ENCODE measurements at places on chromosomes 11 and 22.

DNA sequence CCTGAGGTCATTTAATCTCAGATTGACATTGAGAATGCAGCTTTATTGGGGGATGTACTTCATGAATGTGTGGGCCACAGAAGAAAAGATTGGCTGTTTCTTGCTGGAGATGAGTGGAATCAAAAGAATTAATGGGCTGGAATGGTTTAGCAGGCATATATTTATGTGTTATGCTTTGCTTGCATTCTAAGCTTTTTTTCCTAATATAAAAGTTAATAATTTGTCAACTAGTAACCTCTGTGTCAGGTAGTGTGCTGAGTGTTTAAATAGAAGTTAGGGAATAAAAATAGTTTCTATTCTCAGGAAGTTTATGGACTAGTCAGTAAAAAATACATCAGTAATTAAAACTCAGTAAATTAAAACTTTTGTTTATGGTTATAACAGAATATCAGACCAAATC, 67.4 kb upstream of the PRODH start:
- no peak for DNase-seq

GRCh38 chr11:108666373-108666772, 1.5 kb downstream of the DDX10 start:
- no peak for DNase-seq

- DNase-seq: peak; percentile 25
These were observed 67.6 kb upstream of the ARHGAP42 start for GRCh38 chr11:100619484-100619883.

GRCh38 chr11:19790831-19791552, 78.4 kb downstream of the NAV2 start:
- no peak for DNase-seq

GRCh38 chr11:2625183-2625582, 74.6 kb downstream of the KCNQ1OT1 start:
- DNase-seq: no peak

DNA sequence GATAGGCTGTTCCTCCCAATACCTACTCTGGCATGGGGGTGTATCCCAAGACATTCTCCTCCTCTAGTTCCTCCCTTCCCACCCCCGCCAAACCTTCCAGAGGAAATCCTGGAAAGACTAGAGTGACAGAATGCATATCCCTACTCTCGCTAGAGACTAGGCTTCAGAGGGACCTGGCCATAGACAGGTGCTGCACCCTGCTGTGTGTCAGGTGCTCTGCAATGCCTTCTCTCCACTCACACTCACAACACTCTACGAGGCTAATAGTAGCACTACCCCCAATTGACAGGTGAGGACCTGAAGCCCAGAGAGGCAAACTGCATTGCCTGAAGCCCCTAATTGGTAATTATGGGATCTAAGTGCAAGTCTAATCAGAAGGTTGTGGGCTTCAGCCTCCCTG, 46.2 kb upstream of the LMO1 start:
- DNase-seq: no peak

DNA sequence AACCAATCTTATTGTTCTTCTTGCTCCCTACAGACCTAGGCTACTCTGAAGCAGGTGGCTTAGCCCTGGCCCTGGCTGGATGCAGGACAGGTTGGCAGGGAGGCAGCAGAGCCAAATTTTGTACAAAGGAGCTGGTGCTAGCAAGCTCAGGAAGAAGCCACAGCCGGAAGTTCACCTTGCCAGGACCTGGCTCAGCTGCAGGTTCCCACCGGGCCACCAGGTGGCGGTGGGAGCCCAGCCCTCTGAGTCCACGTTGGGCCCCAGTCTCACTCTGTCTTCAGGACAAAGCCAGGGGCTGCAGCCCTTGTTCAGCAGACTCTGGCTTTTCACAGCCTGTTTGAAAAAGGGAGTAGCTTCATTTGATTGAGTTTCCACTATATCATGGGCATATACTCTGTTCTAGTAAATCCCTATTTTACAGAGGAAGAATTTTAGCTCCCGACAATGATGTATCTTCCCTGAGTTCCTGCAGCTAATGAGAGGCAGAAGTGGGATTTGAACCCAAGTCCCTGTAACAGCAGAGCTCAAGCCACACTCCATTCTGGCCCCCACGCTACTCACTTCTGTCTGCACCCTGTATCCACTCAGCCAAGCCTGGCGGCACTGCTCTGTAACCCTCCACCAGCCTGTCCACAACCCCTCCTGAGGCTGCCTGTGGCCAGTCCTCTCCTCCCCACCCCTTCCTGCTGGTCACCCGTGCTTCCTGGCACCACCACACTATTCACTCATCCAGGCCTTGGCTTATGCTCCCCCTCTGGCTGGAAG, 3.3 kb downstream of the TKFC start:
- peak; percentile 77 for DNase-seq

DNA sequence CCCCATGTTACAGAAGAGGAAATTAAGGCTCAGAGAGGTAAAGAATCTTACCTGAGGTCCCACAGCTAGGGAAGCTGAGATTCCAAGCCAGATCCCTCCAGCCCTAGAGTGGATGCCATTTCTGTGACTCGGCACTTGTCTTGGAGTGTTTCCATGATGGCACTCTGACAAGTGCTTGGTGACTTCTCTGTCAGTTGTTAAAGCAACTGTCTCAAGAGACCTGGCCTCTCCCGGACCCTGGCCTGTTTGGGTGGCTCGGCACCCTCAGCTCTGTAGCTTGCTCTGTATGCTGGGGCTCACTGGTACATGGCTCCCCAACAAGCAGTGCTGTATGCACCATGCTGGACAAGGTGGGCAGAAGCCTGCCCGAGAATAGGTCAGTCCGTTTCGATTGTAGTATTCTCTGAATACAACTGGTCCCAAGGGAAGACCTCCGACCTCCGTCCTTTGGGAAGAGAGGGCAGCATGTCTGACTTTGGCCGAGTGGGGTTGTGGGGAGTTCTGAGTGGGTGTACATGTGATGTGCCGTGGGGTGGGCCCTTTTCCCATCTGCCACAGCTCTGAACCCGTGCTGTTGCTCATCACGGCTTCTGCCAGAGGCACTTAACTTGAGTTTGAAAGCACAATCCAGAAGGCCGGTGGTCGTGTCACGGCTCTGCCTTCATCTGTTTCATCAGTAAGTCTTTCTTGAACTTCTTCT, 12.4 kb downstream of the ACO2 start:
- DNase-seq: peak; percentile 37

GRCh38 chr11:130323452-130324450, 9.0 kb upstream of the ZBTB44 start:
- peak; percentile 57 for DNase-seq

DNA sequence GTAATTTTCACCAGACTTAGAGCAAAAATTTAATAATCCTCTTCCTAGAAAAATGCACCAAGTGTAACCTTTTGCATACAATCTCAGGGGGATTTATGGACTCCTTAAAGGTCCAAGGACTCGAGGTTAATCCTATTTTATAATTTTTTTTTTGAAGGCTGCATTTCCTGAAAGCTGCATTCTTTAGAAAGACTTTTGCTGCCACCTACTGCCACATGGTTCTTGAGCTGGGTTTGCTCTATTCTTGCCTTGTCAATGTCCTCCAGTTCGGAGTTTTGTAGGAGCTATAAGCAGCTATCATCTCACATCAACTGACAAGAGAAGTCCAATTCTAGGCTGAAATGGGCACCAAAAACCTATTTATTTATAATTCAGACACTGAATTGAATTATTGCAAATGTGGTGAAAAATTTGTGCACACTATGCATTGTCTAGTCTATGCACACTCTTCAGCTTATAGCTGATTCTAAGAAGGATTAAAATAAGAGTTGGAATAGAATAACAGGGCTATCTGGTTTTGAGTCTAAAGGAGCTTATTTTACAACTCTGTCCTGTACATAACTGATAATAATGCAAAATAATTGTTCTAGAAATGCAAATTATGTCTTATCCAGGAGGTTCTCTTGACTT, 31.3 kb downstream of the TRAF6 start:
- DNase-seq: peak; percentile 72

- DNase-seq: peak; percentile 72
These were observed 16.2 kb downstream of the EIF4G2 start for GRCh38 chr11:10792385-10793068.

DNA sequence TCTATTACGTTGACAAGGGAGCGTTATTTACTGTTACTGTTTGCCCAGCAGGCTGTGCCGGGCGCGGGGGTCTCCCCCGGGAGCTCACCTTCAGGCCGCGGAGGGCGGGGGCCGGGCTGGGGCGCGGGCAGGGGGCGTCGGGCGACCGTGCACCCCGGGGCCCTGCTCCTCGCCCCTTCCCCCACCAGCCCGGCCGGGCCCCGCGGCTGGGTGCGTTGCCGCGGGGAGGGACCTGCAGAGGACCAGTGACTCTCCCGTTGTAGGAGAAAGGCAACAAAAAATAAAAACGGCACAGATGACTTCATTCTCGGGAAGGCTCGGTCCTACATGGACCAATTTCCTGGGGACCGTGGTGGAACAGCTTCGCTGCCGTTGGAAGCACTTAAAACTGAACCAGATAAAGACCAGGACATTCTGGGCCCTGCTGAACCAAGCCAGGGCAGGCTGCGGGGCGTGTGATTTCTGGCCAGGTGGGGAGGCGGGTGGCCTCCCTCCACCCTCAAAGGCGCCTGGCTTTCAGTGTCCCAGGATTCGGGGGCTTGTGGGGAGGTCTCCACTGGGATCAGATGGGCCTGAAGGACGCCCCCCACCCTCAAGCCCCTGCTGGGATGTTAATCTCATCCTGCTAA, 57.4 kb downstream of the IGLL1 start:
- DNase-seq: peak; percentile 8

DNA sequence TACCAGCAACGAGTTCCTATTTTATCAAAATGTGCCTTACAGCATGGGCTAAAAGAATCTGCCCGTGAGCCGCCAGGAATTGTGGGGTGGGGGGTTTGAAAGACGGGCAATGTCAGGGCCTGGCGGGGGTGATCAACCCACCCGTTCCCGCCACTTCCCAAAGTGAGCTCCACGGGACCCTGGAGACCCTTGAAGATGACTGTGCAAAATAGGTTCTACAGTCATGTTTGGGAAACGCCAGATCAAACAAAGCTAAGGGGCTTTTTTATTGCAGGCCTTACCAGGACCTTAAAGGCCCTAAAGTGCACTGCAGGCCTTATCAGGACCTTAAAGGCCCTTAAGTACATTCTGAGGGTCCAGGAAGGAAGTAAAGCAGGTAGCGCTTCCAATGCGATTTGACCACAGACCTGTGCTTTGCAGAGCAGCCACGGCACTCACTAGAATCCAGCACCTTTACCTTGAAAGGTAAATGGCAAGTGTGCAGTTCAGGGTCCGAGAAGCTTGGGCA, 404.1 kb downstream of the SHANK2 start:
- no peak for DNase-seq

DNA sequence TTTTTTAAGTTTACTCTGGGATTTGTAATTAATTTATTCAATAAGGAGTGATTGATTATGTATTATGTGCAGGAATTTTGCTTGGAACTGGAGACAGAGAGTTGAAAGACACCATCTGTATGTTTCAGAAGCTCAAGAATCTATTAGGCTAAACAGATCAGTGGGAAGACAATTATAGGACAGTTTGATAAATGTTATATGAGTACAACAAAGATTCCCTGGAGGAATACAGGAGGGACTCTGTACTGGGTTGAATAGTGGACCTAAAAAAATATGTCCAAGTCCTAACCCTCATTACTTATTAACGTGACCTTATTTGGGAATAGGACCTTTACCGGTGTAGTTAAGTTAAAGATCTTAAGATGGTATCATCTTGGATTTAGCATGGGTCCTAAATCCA, 681.2 kb downstream of the NELL1 start:
- no peak for DNase-seq

GRCh38 chr11:130452176-130452575, 3.7 kb downstream of the ADAMTS15 start:
- DNase-seq: peak; percentile 60

DNA sequence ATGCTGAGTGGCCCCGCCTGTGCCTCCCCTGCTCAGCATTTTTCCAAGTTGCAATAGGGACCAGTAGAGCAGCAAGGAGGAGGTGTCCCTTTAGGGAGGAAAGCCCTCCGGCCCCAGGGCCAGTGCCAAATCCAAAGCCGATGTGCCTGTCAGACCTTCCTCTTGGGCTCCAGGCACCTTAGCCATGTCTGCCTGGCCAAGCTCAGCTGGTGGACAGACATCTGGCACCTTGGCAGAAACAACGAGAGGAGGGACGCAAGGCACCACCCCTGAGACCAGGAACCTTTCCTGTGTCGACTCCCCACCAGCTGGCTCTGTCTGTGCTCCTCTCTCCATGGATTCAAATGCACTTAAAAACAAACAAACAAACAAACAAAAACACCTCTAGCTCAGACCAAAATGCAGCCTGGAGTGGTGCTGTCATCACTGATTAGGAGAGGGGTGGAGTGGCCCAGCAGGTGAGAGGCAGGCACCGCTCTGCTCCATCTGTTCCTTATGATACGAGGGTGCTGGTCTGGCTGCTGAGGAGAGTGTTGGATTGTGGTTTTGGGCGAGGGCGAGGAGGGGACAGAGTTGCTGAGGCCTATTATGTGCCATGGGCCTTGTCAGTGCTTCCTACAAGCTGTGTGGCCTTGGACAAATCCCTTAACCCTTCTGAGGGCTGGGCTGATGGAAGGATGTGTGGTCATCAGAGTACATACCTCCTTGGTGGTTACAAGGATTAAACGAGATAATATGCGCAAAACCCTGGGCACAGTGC, 46.2 kb downstream of the TP53I11 start:
- no peak for DNase-seq

DNA sequence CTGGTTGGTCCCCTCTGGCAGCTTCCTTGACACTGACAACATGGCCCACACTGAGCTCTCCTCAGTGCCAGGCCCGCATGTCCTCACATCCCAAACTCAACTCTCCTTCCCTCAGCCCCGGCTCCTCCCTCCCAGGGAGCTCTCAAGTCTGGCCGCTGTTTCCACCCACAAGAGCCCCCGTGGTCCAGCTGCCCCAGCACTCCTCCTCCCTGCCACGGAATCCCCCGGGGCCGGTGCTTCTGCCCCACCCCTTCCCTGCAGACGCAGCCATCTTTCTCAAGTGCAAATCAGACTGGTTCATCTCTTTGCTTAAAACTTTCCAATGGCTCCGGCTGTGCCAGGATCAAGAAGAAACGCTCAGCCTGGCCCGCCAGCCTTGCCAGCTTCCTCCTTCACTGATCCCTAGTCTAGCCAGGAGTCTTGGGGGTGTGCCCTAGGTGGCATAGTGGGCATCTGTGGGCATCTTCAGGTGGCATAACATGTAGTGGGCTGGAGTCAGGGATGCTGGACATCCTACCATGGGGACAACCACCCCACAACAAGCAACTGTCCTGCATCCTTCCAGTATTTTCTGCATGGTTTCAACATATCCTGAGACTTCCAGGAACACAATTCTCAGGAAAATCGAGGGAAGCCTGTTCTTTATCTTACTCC, 22.3 kb upstream of the RASL10A start:
- no peak for DNase-seq

Measured in fibroblast of the aortic adventitia (primary cell).